ENCODE measurements at places on chromosomes 12 and 14. TPM values are rescaled to one million over a fixed set of nuclear protein-coding genes. Genes with fewer than 3 reads are reported as not detected.

The RNASE7 gene
- not detected for polyA plus RNA-seq

DNA sequence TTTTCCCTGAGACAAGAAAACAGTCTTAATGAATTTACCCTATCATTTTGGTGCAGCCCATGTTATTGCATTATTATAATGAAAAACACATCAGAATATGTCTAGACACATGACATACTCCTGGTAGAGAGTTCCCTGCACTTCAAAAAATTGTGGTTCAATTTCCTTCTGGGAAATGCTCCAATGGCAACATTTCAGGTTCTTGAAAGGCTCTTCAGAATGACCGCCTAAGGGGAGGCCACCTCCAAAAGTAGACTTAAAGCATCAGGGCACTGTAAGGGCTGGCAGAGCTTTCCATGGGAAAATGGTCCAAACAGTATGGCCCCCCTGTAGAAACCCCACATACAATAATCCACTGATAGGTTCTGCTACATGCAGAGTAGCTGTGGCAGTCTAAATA lies 110.7 kb downstream of the SLC25A21 start:
- DNase-seq, result no peak

- DNase-seq, result no peak
Observed at GRCh38 chr14:60805841-60806430, 71.4 kb downstream of the MNAT1 start.

DNA sequence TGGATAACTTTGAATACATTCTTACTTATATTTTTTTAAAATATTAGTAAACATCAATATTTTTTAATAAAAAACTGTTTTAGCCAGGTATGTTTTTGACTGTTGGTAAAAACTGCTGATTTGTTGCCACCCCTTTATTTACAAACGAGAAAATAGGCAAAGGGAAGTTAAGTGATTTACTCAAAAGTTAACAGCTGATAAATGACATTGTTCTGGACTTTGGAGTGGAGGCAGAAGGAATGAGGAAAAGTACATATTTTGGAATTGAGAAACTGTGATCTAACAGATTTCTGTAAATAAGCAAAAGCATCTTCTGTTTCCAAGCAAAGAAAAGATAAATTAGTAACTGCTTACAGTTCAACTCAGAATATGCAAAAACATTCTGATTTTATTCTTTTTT lies 4.5 kb downstream of the AP5M1 start:
- no peak for DNase-seq
